ENCODE measurements at places on chromosomes 1 and 21.

DNA sequence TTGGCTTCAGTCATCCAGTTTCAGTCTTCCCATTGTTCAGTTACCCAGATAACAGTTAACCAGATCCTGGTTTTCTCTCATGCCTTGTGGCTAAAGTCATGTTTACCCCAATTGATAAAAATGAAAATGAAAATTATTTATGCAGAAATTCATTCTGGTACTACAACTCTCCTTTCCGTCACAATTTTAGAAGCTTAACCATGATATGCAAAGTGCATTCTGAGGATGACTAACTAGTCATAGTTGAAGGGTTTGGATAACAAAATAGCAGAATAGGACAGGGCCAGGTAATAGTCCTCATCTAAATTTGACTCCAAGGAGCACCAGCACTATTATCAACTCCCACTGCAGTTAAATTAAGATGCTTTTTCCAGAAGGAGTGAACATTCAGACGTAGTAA lies 94.7 kb downstream of the NTMT2 start:
- no peak for DNase-seq

- peak; percentile 26 for DNase-seq
These were observed 75.4 kb downstream of the DPT start for GRCh38 chr1:168653567-168653966.

DNA sequence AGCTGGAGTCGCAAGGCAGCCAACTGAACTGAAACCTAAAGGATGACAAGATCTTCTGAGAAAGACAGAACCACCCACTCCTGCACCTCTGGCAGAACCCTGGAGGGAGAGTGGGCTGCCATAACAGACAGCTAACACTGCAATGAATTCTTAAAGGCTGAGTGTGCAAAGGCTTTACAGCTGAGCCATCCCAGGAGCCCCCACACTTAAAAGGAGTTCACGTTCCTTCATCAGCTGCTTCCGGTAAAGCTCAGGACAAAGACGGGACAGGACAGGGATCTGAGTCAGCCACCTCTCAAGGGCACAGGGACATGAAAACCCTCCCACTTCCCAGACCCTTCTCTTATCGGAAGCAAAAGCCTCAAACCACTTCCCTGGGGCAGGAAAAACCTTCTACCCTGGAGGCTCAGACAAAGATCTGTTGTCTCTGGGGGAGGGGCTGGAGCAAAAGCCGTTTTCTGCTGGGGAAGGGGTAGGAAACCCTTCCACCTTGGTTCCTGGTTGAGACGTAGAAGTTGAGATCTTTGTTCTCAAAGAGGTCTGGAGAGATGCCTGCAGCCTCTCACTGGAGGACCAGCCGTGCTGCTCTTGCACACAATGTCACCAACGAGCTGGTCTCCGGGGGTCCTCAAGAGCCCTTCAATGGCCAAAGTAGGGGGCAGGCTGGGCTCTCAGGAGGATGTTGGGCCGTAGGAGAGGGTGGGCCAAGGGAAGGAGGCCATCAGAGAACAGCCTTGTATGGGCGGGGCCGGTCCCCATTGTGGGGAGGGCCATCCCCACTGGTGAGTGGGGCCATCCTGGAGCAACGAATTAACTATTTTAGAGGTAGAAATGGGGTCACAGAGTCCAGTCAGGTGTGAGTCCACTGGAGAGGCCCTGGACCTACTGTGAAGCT lies 452.4 kb downstream of the PTPRU start:
- DNase-seq: peak; percentile 68

DNA sequence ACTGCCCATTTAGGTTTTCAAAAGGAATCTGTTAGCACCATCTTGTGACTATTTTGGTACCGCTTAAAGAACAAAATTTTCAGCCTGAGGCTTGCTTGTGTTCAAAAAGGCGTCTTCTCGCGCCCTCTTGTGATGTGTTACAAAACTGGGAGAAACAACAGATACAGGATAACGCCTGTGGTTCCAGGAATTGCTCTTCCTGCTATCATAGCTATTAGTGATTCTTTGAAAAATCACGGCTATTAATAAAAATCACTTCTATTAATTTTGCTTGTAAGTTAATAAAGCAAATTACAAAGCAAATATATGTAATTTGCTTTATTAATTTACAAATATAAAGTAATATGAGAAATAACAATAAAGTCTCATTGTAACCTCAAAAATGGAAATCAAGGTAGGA lies 82.2 kb upstream of the ABCD3 start:
- DNase-seq: peak; percentile 93

GRCh38 chr21:39657091-39657689 lies 44.5 kb downstream of the B3GALT5 start:
- peak; percentile 85 for DNase-seq

DNA sequence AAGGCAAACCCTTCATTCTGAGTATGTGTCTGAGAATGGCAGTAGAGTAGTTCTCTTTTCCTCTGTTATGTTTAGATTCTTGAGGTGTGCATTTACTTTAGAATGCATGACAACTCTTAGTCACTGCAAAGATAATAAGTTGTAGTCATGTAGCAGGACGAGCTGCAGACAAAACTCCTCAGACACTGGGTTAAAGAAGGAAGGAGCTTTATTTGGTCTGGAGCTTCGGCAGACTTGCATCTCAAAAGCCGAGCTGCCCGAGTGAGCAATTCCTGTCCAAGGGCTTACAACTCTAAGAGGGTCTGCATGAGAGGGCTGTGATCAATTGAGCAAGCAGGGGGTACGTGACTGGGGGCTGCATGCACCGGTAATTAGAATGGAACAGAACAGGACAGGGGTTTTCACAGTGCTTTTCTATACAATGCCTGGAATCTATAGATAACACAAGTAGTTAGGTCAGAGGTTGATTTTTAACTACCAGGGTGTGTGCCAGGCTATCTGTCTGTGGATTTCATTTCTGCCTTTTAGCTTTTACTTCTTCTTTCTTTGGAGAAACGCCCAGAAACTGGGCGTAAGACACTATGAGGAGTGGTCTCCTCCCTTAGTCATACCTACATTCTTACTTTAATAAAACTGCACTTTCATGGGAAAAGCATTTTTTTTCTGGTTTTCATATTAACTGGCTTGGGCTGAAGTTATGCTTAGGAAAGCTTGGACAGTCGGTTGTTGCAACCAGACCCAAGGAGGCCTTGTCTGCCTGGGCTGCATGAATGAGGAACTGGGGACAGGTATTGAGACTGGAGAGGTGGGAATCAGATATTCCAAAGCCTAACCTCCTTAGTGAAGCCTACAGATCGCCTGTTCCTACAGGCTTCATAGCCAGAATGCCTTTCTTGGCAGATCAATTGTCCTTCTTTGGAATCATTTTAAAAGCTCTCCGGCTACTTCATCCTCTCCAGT lies 115.1 kb downstream of the RHOU start:
- DNase-seq: no peak

DNA sequence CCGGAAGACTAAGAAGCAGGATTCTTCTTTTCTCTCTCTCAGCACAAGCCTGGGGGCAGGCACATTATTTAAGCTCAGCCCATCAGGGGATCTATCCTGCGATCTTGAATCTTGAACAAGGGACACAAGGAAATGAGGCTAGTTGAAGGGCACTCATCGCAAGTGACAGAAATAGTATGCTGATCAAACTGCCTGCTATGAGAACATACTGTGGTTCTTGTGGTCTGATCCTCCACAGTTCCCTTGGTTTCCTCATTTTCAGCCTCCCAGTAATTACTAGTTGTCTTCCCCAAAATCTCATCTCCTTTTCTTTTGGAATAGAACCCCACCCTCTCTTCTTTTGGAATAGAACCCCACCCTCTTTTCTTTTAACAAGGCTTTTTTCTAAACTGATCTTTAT lies 6.5 kb downstream of the ANKRD45 start:
- no peak for DNase-seq

- no peak for DNase-seq
These were observed 430.1 kb upstream of the USP24 start for GRCh38 chr1:55645270-55645669.

GRCh38 chr1:207578796-207579435 lies 66.0 kb upstream of the CR1L start:
- DNase-seq: peak; percentile 78

GRCh38 chr1:44672961-44673674 lies 1.2 kb downstream of the TMEM53 start:
- no peak for DNase-seq

- DNase-seq: no peak
These were observed 47.0 kb upstream of the KCNK1 start for GRCh38 chr1:233566886-233567285.

DNA sequence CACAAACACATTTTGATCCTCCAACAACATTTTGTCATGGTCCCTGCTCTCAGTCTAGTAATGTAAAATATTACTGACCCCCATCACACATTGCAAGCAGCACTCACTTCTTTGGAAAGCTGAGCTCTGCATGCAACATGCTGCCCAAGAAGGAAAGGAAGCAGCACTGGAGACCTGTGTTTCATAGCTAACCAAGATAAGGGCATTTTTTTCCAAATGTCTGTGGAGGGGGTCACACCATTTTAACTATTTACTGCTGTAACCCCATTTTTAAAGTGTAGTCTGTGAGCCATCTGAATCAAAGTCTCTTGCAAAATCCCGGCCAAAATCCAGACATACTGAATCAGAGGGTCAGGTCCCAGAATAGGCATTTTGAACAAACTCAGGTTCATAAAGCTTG lies 4.5 kb upstream of the RASSF5 start:
- no peak for DNase-seq

- DNase-seq: no peak
These were observed 139.1 kb upstream of the CHRM3 start for GRCh38 chr1:239247285-239247684.

DNA sequence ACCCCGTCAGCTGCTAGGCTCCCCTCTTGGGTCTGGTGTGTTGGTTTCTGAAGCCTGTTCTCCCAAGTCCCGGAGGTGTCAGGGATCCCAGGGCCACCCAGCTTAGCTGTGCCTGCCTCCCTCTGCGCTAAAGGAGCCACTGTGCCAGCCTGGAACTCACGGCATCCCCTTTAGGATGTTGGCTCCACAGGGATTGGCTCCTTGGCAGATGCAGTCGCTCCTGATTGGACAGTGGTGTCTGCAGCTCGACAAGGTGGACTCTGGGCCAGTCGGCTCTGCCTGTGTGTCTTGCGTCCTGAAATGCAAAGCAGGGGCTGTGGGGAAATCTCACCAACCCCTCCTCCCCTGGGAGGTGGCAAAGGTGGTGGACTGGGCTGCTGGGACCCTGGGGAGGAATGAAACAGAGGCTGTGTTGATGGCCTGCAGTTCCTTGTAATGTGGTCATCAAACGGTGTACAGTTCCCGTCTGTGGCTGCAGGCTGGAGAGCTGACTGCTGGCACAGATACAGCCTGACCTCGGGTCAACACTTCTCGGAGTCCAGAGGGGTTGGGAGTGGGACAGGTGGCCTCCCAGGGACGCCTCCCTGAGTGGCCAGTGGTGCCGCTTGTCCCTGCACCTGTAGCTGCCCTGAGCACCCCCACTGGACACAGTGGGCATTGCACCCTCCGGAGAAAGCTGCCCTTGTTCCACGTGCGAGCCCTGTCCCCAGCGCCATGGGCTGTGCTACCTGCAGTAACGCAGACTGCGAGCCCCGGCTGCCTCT lies 11.5 kb upstream of the KCNAB2 start:
- peak; percentile 54 for DNase-seq

DNA sequence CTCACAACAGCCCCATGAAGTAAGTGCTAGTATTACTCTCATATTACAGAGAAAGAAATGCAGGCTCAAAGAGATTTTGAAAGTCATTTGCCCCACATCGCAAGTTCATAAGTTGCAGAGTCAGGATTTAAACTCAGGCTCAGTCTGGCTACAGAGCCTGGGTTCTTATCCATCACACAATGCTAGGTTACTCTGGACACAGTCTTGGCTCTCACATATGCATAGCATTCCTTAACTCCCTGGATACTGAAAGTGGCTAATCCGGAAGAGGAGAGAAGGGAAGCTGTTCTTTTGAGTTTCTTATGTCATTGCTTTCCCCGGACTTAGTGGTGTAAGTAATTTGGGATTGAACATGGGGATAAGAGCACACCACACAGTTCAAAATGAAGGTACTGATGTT lies 357.4 kb upstream of the PLXNA2 start:
- DNase-seq: no peak

DNA sequence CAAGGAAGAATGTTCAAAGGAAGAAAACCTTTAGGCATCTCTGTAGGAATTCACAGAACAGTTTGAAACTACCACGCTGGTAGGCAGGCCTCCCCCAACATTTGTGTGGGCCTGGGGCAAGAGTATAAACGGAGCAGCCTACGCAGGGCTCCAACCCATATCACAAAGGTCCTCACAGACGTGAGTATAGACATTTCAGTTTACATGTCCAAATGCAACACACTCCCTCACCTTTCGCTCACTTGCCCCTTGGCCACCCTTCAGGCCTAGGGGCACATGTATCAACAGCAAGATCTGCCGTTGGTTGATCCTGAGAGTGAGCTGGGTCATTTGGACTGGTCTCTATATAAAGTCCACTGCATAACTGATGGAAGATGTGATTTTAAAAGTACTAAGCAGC lies 133.3 kb downstream of the ACBD6 start:
- no peak for DNase-seq

DNA sequence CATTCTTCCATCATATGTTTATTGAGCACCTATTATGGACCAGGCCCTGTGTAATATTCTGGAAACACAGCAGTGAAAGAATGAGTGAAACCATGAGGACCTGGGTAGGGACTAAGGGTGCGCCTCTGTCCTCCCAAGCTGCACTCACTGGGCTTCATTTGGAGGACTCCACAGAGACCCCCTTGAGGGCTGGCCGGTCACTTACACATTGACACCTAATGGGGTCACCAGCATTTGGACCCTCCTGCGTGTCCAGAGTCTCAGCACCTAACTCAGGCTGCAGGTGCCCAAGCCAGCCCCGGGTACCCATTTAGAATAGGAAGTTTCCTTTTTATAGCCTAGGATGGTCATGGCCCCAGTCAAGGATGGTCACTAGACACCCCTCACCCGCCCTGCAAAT lies 2.8 kb upstream of the FNDC5 start:
- no peak for DNase-seq

GRCh38 chr21:44326272-44326647 lies 12.9 kb downstream of the CFAP410 start:
- no peak for DNase-seq

Data from kidney tubule cell (primary cell).